B cell (primary cell): ENCODE measurements at places on chromosomes 12 and 14.

DNA sequence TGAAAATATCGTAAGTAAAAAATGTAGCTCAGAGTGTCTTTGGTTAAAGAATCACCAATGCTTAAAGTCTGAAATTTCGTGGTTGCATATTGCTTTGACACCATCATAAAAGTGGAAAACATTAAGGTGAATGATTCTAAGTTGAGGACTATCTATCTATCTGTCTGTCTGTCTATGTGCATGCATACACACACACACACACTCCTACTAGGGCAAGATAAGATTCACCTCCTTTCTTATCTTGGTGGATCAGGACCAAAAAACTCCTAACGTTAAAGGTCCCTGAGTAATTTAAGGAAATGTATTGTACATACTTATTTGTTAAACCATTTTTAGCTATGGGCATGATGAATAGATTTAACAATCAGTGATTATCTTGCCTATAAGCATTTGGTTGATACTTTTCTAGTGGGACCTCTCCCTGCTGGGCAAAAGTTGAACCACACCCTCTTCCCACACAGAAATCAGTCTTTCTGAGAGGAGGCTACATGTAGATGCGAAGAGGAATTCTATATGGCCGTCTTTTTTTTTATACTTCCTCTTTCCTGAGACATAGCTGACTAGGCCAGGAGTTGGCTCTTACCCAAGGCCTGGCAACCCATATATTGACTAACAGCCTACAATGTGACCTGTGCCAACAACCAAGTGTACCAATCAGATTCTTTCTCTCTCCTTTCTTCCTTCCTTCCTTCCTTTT, 19.3 kb upstream of the LLPH start:
- no peak for DNase-seq

DNA sequence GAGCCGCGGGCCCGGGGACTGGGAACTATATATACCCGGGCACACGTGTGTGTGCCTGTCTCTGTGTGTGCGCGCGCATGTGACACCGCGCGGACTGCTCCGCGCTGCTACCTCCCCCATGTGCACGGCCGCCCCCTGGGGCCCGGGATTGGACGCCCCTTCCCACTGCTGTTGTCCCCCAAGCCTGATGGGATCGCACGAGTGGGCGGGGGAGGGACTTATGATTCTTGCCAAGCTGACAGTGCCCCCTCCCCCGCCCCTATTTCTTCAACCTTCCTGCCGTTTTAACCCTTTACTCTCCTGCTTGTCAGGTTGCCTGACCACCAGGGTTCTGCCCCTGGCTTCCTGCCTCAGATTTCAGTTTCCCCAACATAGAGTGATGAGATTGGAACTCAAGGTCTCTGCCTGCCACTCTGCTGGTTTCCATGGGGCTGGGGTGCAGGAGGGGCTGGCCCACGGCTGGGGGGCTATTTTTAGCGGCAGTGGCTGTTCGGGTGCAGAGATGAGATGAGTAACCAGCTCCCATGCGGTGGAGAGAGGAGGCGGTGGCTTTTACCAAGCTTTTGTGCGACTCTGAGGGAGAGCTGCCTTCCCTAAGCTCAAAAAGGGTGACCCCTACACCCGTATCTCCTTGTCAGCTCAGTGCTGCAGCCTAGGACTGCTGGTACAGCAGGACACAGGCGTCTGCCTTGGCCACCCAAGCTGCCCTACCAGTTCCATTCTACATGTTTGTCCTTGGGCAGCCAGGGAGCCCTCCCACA, at the start of gene DDN:
Gene DDN, minus strand, starts transcription at position 5 of the 761 bp plus-strand sequence. CDS start 88 bp downstream, outside the sequence.
- peak; percentile 72 for DNase-seq

DNA sequence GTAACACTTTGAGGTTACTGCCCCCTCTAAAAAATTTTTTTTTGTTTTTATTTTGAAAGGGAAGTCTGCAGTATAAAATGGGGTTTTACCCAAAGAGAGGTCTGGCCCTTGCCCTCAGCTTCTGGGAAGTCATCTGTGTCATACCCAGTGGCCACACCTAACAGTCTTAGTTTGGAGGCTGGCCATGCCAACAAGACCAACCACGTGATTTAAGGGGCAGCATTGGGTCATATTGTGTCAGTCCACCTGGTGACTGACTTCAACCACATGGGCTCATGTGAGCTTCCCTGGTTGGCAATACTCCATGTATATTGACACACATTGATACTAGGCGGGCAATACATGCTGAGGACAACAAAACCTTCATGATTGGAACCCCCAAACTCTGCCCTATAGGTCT, 173.9 kb downstream of the GXYLT1 start:
- no peak for DNase-seq

DNA sequence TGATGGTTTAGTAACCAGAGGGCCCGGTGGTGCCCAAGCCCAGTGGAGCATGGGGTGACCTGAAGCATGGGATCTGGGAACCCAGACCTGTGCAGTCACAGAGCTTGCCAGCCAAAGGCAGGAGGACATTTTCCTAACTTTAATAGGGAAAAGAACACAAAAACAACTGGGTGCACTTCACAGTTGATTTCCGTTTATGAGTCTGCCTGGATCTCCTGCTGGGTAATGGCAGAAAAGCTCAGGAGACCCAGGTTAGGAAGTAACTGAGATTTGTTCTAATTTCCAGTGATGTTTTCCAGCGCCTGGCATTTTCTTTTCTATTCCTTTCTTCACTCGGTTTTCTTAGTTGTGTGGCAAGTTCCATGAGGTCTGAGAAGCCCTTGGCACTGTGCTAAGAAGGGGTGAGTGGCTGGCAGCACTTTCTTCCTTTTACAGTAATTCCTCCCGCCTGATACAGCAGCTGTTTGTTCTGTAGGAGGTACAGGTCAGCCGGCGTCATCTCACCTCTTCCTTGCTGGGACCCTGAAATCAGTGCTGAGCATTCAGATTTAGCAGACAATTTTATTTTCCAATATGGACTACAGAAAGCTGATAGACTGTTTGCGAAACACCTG, 5.1 kb downstream of the CACNA1C start:
- no peak for DNase-seq

DNA sequence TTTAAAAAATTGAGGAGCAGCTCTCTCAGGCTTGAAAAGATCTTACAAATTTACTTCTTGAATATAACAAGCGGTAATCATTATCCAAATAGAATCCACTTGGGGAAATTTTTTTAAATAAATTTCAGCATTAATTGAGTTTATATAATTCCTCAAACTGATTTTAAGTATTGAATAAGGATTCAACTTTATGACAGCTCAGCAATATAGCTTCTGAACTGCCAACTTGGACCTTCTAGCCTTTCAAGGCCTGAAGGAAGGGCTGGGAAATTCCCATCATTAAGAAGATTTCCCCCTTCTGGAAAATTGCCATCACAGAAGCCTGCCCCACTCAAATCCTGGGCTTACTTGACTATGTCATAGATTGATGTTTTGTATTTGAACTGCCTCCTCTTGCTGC, 57.5 kb upstream of the GARIN2 start:
- no peak for DNase-seq

DNA sequence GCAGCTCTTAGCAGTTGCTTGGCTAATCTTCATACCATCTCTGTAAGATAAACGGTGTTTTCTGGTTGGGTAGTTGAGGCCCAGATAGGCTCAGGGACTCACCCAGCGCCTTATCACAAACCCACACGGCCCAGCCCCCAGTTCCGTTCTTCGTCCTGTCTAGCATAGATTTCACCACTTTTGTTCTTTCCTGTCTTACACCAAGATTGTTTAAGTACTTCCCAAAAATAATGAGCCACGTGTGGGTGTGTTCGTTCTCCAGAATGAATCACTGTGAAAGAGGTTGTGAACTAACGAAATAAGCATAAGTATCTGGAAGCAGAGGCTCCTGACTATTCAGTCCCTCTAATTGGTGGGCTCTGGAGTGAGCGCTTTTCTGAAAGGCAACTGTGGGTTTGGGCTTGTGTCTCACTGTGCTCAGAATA, 21.4 kb downstream of the ACVR1B start:
- DNase-seq, result peak; percentile 48

GRCh38 chr14:20808162-20808483, 5.5 kb upstream of the RNASE1 start:
- DNase-seq, result no peak
